T-helper 1 cell treated with Interleukin-12 subunit alpha and Interleukin-12 subunit beta and Interleukin-4 antibody, amounts not matched to agents 30 ng/mL and 1 ng/mL, for 36 hours (primary cell): ENCODE measurements at places on chromosomes 6 and 20. TPM values are rescaled to one million over a fixed set of nuclear protein-coding genes. Genes with fewer than 3 reads are reported as not detected.

Gene EPPIN
- total RNA-seq = not detected in 2 replicates

Gene TRIM31
- not detected in 2 replicates for total RNA-seq

Gene HLA-DOA
- 5.8 and 8.4 TPM in 2 replicates for total RNA-seq

Gene PPIL6
- total RNA-seq = 0.29 TPM in 1 of 2 replicates, not detected in the other

Gene HNF4A
- total RNA-seq = not detected in 2 replicates

Gene BTNL2
- not detected in 2 replicates for total RNA-seq

Gene NKAIN4
- not detected in 2 replicates for total RNA-seq

Gene PSORS1C1
- not detected in 2 replicates for total RNA-seq

Gene ELOVL4
- 2.1 and 2.3 TPM in 2 replicates for total RNA-seq

Gene SMPDL3A
- 1.0 and 2.1 TPM in 2 replicates for total RNA-seq

Gene TP53INP2
- 2.5 and 2.7 TPM in 2 replicates for total RNA-seq

Gene KIF25
- total RNA-seq = not detected in 2 replicates

Gene KCNK5
- total RNA-seq = 12.0 TPM in 2 replicates

Gene C2
- total RNA-seq = 0.12 and 1.7 TPM in 2 replicates

Gene CRYBG1
- total RNA-seq = 15.4 and 16.9 TPM in 2 replicates

Gene RIMS1
- total RNA-seq = not detected in 2 replicates

Gene PDYN
- not detected in 2 replicates for total RNA-seq

Gene PLCB4
- total RNA-seq = not detected in 2 replicates

Gene HLA-DRB1
- total RNA-seq = 170 and 173 TPM in 2 replicates

Gene DUSP22
- 24.3 and 27.0 TPM in 2 replicates for total RNA-seq

Gene VSTM2L
- 0.15 and 0.39 TPM in 2 replicates for total RNA-seq

Gene GTSF1L
- total RNA-seq = 0.71 TPM in 1 of 2 replicates, not detected in the other

Gene DYNLRB1
- 93.9 and 97.8 TPM in 2 replicates for total RNA-seq

Gene WFDC2
- 0.34 TPM in 1 of 2 replicates, not detected in the other for total RNA-seq

Gene REM1
- not detected in 2 replicates for total RNA-seq

Gene TFAP2D
- total RNA-seq = not detected in 2 replicates

Gene SLC4A11
- total RNA-seq = 1.6 and 1.9 TPM in 2 replicates

Gene MEI4
- not detected in 2 replicates for total RNA-seq

Gene NRSN1
- not detected in 2 replicates for total RNA-seq

Gene BCAS1
- total RNA-seq = 0.12 TPM in 1 of 2 replicates, not detected in the other

Gene OOEP
- total RNA-seq = 1.0 TPM in 2 replicates

Gene KCNK17
- total RNA-seq = not detected in 2 replicates

Gene CRISP2
- total RNA-seq = not detected in 2 replicates

Gene TEAD3
- total RNA-seq = 0.17 and 0.29 TPM in 2 replicates

Gene NELFE
- 75.3 and 83.4 TPM in 2 replicates for total RNA-seq

Gene FOXS1
- total RNA-seq = not detected in 2 replicates

Gene CD93
- 5.5 and 5.9 TPM in 2 replicates for total RNA-seq

Gene ANGPT4
- total RNA-seq = not detected in 2 replicates

Gene SLC22A2
- total RNA-seq = not detected in 2 replicates

Gene LY6G6F
- total RNA-seq = not detected in 2 replicates

Gene GGTLC1
- total RNA-seq = not detected in 2 replicates

Gene STMND1
- not detected in 2 replicates for total RNA-seq

Gene MROH8
- 0.98 and 1.0 TPM in 2 replicates for total RNA-seq

Gene OR2B6
- total RNA-seq = not detected in 2 replicates
